ENCODE measurements at places on chromosomes 1 and 21.

- no peak for DNase-seq
Measured at GRCh38 chr1:82837766-82838465, 1037.2 kb downstream of the ADGRL2 start.

- DNase-seq: no peak
Measured at GRCh38 chr21:33151941-33152731, 77.6 kb upstream of the IFNAR2 start.

DNA sequence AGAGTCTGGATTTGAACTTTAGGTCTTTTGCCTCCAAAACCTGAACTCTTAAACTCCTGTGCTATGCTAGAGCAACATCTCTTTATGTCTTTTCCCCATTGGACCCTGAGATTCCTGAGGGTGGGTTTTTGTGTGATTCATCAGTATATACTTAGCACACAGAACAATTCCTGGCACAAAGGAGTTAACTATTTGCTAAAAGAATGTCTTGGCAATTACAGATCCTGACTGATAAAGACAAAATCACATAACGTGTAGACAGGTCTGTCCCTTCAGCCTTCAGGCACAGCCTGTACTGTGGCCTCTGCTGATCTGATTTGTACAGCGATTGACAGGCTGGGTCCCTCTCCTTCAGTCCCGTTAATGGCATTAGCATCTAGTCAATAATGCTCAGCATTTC is 162.4 kb upstream of the BEND5 start:
- no peak for DNase-seq

GRCh38 chr1:221011145-221011544 is 131.9 kb downstream of the HLX start:
- no peak for DNase-seq

DNA sequence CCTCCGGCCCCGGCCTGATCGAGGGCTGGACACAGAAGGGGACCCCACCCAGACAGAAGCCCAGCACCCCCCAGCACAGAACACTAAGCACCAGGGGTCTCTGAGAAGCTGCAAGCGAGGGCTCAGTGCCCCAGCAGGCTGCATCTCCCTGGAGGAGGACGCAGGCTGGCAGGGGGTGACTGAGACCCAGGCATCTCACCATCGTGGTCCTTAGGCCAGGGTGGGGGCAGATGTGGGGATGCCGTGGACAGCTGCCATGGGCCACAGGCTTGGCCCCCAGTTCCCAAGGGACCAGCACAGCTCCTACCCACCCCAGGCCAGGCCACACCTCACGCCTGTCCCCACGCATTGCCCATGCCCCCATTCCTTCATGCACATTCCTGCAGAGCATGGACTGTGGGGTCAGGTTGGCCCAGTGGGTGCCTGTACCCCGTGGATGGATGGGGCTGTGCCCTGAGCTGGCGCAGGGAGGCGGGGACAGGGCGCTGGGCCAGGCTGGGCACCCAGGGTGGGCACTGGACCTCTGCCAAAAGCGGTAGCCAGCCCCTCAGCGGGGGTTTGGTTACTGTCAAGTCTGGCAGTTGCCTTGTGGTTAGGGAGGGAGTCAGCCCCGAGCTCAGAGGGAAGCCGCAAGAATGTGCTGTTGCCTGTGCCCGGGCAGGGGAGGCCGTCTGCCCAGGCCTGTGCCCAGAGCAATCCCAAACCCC is 61.5 kb downstream of the ARHGEF16 start:
- DNase-seq: no peak

- no peak for DNase-seq
Measured at GRCh38 chr1:1788646-1789431, 10.6 kb upstream of the NADK start.

DNA sequence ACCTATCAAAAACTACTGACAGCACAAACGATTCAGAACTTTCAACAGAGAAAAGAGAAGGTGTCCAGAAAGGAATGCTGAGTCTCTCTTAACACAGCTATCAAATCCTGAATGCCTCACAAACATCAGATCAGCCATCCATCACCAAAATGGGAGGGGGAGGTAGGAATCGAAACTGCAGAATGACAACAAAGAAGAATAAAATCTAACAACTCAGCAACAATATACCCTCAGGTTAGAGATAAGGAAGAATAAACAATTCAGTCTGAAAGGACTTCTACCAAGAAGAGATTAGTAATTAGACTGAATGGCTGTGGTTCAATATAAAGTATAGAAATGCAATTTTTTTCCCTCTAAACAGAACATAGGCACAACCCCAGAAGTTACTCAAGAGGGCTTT is 94.4 kb downstream of the RERE start:
- no peak for DNase-seq

- no peak for DNase-seq
Measured at GRCh38 chr1:187817782-187818181, 989.0 kb downstream of the PLA2G4A start.

DNA sequence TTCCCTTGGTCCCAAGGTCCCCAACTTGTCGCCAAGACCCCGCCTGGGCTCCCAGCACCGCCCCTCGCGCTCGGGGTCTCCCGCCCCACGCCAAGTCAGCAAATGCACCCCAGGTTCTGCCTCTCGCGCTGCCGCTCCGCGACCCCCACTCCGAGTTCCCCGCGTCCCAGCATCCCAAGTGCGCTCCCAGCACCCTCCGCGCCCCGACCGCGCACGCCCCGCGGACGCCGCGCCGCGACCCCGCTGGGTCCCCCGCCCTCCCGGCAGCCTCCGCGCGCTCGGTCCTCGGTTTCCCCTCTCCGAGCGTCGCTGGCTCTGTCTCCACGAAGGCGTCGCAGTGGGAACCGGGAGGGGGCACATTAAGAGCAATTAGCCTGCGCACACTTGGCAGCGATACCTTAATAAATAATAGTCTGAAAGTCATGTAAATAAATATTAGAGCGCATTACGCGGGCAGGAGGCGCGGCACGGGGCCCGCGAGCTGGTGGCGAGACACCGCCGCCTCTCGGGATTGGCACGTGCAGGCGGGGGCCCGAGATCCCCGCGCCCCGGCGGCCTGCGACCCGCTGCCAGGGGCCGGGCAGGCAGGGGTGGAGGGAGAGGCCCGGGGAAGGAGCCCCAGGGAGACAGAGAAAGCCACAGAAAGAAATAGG is 75.9 kb downstream of the VWA5B1 start:
- no peak for DNase-seq

- no peak for DNase-seq
Measured at GRCh38 chr21:28489162-28489561, 503.5 kb downstream of the LTN1 start.

GRCh38 chr1:46197964-46198811 is at the start of gene POMGNT1:
TSS of gene POMGNT1 (minus strand) at chr1:46198434. CDS start at chr1:46197821, 613 bp downstream.
- DNase-seq: peak; percentile 81

DNA sequence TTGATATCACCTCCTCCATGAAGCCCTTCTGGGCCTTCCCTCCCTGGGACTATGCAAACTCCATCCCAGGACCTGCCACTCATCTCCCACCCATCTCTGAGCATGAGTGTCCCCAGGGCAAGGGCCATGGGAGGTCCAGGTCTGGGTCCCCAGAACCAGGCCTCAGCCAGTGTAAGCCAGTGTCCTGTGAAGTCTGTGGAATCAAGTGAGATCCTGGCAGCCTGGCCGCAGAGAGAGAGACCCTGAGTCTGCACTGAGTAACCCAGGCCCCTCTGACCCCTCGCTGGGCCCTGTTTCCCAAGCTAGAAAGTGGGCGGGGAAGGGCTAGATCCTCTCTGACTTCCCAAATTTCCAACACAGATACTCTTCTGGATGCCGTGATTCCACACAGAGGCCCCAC is 132.7 kb downstream of the DMRTB1 start:
- no peak for DNase-seq

DNA sequence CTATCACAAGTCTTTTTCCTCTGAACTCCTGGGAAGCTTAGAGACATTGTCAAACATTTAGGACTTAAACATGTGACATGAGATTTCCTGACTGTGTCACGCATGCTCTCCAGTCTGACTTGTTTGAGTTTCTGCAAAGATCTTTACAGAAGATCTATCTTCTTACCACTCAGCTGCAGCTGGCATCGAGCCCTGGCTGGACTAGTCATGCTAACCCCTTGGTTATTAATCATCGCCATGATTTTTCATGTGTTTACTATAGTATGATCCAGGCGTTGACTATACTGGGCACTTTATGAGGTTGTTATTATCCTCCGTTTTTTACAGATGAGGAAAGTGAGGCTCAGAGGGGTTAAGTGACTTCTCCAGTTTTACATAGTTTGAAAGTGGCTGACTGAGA is 18.1 kb upstream of the IRF2BP2 start:
- no peak for DNase-seq

DNA sequence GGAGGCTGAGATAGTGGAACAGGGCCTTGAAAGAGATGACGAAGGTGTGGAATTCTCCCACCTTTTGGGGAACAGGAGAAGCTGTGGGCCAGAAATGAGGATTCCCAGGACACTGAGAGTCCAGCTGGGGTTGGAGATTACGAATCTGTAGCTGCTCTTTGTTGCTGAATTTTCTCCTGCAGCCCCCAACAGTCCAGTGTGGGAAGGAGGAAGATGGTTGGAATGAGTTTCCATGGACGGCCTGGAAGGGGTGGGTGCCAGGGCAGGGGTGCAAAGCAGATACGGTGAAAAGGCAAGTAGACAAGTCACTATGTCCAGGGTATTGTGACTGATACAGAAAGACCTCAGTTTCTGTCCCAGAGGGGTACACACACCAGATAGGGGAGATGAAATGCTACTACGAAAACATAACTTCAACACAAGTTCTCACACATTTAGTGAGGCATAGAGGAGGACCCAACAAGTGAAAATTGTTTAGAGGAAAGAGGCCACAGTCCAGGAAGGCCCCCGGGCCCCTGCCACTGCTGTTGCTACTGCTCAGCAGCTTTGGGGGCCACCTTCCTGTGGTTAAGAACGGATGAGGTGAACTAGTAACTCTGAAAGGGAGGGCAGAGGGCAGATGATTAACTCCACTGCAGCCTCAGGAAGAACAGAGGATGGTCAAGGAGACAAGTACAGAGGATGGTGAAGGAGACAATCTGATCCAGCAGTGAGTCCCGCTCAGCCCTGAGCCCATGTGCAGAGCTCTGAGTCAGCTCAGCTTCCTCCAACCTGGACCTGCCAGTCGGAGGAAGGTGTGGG is 7.3 kb downstream of the CD244 start:
- no peak for DNase-seq

DNA sequence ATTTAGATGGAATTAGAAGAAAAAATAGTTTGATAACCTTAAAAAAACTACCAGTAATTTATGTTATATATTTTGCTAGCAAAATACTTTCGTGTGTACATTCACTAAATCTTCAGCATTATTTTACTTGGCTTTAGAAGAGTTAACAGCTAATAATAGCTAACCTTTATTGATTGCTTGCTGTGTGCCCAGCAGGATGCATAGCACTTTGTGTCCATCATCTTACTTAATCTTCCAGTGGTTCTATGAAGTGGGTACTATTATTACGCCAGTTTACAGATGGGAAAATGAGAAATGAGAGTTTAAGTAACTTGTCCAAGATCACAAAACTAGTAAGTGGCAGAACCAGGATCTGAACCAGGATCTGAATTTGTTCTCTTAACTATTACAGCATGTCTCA is 41.7 kb upstream of the GPR25 start:
- no peak for DNase-seq

DNA sequence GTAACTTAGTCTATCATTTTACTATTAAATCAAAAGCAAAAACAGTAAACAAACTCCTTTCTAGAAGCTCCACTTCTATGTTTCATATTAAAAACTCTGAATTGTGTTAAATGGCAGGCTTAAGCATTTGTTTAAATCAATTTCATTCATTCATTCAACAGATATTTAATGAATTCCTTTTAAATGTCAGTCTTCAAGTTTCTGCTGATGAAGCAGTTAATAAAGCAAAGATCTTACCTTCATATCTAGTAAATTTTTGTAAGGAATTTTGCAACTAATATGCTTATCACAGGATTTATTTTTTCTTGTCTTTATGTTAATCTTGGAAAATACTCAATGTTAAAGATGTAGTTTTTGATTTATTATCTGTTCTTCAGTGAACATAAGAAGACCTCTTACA is 54.1 kb upstream of the RGS18 start:
- no peak for DNase-seq

DNA sequence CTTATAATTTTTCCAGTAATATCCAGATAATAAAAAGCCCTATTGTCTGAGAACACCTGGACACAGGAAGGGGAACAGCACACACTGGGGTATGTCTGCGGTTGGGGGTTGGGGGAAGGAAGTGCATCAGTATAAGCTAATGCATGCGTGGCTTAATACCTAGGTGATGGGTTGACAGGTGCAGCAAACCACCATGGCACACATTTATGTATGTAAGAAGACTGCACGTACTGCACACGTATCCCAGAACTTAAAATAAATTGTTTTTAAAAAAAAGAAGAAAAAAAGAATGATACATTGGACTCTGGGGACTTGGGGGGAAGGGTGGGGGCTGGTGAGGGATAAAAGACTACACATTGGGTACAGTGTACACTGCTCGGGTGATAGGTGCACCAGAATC is 144.9 kb upstream of the C1orf174 start:
- no peak for DNase-seq

DNA sequence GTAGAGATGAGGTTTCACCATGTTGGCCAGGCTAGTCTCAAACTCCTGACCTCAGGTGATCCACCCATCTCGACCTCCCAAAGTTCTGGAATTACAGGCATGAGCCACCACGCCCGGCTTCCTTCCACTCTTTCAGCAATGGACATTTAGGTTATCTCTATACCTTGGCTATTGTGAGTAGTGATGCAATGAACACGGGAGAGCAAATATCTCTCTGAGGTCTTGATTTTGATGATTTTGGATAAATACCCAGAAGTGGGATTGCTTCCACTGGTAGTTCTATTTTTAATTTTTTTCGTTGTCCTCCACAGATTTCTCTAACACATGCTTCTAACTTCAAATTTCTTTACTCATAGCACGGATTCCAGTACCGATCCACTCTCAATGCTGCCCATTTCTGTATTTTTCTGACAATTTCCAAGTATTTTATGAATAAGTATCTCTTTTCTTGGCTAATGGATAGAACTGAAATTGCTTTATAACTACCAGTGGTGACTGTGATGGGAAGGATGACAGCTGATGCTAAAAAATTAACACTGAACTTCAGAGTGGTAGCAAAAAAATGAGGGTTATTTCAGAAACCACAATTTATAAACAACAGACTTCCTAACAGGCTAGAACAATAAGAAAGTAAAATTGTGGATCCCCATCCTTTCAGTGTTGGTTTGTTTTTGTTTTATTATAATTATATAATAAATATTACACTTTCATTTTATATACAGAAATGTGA is 327.5 kb upstream of the RUNX1 start:
- no peak for DNase-seq

DNA sequence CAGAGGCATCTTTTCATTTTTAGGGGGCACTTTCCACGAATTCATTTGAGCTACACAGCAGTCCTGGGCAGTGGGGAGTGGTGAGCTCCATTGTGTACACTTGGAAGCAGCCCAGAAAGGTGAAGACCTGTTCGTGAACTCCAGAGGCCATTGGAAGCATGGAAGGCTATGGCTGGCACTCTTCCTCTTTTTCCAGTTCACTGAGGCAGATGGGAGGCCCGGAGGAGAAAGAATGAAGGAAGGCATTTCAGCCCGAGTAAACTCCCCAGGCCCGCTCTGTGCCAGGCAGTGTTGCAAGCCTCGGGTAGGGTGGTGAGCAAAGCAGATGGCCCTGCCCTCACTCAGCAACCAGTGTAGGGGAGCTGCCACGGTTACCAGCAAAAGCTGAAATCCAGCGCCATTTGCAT is 673 bp upstream of the DHCR24 start:
- DNase-seq: no peak
